ENCODE measurements at places on chromosomes 11 and 22. TPM values are rescaled to one million over a fixed set of nuclear protein-coding genes. Genes with fewer than 3 reads are reported as not detected.
A peak's percentile ranks its signal among the peaks of the same experiment; 100 is the strongest.

Gene TPBGL
- total RNA-seq, result 0.11 TPM

Gene MS4A3
- not detected for total RNA-seq

DNA sequence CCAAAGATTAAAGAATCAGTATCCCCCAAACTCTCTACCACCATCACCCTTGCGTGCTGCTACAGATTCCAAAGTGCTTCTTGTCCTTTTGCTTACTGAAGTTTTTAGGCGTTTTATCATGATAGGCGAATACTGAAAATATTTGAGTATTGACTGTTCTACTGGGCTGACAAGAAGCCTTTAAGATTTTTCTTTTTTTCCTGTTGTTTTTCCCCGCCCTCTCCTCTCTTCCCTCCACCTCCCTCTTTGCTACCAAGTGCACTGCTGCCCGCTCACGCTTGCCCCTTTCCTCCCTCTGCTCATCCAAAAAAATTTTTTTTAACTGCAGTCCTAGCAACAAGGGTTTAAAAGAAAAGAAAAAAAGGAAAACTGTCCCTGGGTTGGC, 679 bp downstream of the SPCS2 start:
- DNase-seq, result no peak

DNA sequence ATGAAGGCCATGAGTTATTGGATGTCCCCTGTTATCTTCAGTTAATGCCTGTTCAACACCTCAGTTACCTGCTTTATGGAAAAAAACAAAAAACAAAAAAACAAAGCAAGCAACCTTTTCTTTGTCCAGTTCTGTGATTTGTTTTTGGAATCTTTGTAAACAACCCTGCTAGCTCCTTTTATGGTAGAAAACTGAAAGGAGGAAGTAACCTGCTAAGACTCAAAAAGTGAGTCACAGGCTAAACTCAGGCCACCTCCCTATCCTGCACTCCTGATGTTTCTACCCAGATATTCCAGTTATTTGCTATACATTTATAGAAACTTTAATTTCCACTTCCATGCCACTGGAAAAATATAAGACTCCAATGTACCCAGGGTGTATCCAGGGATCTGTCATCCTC, 20.6 kb upstream of the TLCD5 start:
- DNase-seq, result no peak

DNA sequence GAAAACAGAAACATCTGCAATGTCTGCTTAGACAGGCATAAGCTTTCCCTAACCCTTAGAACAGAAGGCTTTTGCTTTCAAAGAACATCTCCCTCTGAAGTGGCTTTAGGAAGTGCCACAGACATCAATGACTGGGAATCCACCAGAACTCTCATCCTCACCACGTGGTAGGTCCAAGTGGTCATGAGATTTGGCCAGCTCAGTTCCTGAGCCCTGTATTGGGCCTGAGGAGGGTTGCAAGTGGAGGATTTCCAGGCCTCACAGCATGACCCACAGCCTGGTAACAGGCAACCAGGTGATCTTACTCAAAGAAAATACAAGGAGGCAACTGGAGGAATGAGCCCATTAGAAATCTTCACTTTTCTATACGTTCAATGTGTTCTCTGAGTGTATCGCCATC, 1.6 kb downstream of the CASP1 start:
- DNase-seq, result no peak

- DNase-seq, result no peak
These were observed 26.1 kb downstream of the SHISAL1 start for GRCh38 chr22:44286646-44287045.

GRCh38 chr11:15883455-15883920, 472.9 kb downstream of the SOX6 start:
- no peak for DNase-seq

DNA sequence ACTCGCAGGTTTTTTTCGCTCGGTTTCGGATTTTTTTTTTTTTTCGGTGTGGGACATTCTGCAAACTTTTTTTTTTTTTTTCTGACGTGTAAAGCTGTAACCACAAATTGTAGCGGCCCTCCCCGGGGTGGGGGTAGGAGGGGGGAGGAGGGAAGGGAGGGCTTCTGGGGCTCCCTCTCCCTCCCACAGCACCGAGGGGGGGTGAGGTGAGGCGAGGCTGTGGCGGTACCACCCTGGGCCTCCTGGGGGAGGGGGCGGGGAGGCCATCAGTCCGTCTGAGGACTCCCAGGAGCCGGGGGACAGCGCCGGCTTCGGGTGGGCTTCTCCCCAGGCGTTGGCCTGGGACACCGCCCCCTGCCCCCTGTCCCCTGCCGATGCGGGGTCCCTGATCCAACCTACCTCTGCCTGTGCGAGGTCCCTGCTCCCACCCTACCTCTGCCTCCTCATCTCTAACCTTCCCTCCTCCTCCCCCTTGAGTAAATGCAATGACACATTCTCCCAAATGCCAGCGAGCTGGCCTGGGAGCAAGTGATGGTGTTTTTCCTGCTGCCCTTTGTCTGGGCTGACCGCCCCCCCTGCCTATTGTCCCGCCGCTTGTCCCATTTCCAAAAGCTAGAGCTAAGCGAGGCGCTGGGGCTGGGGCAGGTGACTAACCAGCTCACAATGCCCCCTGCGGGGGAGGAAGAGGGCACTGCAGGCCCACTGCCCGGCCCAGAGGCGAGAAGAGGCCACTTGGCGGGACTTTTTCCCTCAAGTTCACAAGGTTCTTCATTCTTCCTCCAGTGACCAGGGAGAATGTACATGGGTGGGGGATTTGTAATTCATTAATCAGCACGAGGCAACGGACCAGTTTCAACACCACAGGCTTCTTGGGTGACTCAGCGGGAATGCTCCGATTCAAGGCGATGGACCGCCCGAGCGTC, 511 bp upstream of the CLCF1 start:
- peak; percentile 79 for DNase-seq

DNA sequence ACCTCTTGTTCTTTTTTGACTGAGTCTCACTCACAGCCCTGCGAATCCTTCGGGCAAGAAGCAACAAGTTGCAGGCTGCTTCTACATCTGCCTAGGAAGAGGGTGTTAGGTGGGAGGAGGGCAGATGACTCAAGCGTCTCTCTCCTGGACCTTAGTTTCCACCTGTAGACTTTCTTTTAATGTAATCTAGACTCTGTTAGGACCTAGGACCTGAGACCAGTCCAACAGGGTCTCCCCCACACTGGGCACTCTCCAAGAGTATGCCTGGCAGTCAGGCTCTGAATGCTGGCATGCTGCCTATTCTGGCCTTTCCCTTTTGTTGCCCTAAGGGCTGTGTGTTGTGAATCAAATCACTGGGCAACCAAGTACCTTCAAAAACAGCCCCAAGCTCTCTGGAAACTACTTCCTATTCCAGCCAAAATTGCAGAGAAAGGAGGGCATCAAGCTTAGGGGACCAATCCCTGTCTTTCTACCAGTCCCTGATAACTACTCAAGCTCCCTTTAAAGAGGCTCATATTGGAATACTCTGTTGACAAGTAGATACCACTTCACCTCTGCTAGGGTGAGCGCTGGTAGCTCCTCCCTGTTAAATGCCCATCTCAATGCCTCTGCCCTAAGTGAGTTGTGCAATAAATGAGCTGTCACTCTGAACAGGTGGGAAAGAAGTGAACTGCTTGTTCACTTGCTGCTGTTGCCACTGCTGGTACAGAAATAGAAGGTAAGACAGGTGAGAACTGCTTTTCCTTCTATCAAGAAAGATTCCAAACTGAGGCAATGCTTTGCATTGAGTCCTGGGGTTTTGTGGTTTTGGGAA, at the start of gene BBOX1:
TSS of gene BBOX1 (plus strand) at position 514 of the 814 bp plus-strand sequence. CDS start 14,616 bp downstream, outside the sequence.
- no peak for DNase-seq

Data from Right ventricle myocardium superior (tissue), 1 donor.